ENCODE measurements at places on chromosomes 13 and 19. TPM values are rescaled to one million over a fixed set of nuclear protein-coding genes. Genes with fewer than 3 reads are reported as not detected.

GRCh38 chr13:93862259-93862658 is 617.2 kb downstream of the DCT start:
- no peak for DNase-seq

DNA sequence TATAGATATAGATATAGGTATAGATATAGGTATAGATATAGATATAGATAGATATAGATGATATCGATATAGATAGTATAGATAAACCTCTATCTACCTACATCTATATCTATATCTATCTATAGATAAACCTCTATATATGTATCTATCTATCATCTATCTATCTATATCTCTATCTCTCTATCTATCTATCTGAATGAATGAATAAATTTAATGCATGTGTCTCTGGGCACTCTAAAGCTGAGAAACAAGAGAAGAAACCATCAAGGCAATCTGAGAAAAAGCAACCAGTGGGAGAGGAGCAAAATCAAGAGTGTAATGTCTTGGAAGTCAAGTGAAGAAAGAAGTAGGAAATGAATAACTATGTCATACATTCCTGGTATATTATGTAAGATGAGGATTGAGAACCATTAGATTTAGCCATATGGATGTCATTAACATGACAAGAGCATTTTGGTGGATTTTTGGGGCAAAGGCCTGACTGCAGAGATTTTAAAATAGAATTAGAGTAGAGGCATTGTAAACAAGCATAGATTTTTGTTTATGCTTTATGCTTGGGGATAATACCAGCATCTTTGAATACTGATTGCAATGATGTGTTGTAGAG is 1262.7 kb upstream of the MIR17HG start:
- no peak for DNase-seq

DNA sequence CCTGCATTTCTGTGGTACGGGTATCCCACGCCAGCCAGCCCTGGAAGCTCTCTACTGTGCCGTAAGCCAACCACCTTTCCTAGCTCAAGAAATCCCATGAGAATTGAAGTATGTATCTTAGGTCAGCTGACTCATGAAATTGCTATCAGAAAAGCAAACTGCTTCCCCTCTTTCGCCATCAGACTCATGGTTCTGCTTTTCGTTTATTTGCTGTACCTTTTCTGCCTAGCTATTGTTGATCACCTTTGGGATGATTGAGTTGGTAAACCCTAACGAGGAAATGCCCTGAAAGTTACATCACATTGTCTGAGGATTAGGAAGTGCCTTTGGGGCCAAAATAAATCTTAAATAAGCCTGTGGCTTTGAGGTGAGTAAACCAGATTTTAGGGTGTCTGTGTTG is at the start of gene ADGRE3:
ADGRE3 (minus strand) TSS at position 81 of the 400 bp plus-strand sequence; CDS start at position 7, 74 bp downstream.
- DNase-seq, result peak; percentile 11

DNA sequence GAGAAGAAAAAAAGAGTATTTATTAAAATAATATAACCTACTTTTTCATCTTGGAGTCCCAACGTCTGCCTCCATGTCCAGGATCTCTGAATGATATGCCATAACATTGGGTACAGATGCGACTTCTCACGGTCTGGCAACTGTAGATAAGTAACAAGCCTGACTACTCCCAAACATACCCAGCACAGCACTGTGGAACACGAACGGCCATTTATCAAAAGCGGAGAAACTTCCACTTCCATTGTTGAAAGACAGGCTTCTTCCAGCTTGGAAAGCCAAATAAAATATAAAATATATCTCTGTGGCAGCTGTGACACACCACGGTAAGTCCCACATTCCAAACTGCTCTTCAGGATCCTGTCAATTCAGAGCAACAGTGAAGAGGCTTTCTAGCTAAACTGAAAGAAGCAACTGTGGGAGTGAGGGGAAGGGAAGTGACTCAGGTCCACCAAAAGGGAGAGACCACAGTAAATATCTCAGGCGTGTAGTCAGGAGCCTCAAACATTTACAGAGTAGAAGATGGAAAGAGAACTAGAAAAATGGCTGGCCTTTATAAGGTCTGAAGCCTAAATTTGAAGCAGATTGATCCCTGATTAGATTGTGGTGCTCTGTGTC is 331.7 kb downstream of the LIG4 start:
- DNase-seq, result peak; percentile 83

- no peak for DNase-seq
Observed at GRCh38 chr19:7677669-7678311, 900 bp downstream of the MCEMP1 start.

- DNase-seq, result no peak
Observed at GRCh38 chr13:73901324-73902068, 232.7 kb downstream of the KLF12 start.

GRCh38 chr19:49953416-49953815 is 7.6 kb downstream of the SIGLEC11 start:
- DNase-seq, result no peak

DNA sequence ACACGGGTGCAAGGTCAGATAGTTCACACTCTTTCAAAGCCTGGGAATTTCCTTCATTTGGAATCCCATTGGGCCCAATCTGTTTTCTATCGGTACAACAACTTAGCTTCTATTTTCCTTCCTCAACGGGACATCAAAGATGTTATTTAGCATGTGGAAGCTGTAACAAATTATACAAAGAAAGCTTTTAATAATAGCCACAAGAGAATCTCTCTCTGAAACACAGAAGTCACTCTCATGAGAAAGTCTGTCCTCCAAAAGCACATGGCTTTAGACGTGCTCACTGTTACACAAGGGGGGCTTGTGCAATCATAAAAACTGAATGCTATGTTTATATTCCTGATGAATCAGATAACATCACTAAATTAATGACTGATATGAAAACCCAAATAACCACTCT is 28.9 kb upstream of the CYSLTR2 start:
- DNase-seq, result no peak

DNA sequence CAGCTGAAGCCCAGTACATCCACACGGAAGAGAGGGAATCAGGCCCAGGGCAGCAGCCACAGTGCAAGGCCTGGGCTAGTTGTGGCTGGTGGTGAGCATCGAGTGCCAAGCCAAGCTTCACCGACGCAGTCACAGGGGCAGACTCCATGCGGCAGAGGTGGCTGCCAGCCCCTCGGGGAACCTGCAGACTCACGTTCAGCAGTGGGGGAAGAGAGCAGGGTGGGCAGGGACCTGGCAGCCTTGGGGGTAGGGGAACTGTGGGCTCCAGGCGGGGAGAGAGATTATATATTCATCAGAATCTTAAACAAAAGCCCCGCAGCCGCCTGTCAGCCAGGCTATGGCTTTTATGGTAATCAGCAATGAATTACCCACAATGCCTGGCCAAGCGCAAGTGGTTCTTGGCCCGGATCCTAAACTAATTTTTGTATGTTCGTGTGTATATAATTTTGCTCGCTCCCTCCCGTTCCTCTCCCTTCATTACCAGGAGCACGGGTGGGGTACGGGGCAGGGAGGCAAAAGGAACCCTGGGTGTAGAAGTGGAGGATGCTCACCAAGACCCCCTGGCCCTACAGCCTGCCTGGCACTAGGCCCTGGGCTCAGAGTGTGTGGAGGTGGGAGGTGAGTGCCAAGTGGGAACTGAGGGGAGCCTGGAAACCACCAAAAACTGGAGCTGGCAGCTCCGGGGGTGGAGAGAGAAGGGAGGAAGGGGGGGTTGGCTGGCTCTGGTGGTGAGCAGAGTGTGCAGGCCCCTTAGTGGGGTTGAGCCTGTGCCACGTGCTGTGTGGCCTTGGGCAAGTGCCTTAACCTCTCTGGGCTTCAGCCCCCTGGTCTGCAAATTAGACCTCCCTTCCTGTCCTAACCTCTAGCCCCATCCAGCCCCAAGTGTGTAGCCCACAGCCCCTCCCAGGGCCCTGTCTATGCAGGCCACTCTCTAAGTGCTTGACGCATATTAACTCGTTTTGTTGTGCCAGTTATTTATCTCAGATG is 31.9 kb downstream of the PTPRS start:
- peak; percentile 94 for DNase-seq

- DNase-seq, result no peak
Observed at GRCh38 chr19:38744298-38744681, at the start of gene CAPN12. TSS of gene CAPN12 (minus strand) at chr19:38744474. CDS start at chr19:38744165, 309 bp downstream.

DNA sequence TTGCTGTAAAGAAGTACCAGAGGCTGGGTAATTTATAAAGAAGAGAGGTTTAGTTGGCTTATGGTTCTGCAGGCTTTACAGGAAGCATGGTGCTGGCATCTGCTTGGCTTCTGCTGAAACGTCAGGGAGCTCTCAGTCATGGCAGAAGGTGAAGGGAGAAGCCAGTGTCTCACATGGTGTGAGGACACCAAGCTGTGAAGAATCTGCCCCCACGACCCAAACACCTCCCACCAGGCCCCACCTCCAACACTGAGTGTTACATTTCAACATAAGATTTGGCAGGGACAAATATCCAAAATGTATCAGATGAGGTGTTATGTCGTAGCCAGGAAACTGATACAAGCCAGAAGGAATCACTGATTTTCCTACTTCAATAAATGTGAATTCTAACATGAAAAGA is 136.5 kb downstream of the CYSLTR2 start:
- DNase-seq, result no peak

DNA sequence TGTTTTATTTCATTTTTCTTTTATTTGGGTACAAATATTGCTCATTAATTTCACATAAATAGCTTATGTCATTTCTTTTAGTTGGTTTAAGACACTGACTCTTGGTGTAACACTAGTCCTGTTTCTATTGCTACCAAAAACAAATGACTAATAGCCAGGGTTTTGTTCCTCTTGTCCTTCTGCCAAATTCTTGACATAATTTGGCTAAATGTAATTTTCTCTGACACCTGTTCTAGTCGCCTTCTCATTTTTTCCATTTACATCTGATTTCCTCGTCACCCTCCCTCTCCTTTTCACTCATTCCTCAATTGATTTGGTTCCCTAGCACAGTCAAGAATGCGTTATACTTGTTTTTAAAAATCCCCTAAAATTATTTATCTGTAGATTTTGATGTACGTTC is 1718.7 kb downstream of the EFNB2 start:
- no peak for DNase-seq

GRCh38 chr13:26221399-26221720 is 754 bp downstream of the RNF6 start:
- no peak for DNase-seq

DNA sequence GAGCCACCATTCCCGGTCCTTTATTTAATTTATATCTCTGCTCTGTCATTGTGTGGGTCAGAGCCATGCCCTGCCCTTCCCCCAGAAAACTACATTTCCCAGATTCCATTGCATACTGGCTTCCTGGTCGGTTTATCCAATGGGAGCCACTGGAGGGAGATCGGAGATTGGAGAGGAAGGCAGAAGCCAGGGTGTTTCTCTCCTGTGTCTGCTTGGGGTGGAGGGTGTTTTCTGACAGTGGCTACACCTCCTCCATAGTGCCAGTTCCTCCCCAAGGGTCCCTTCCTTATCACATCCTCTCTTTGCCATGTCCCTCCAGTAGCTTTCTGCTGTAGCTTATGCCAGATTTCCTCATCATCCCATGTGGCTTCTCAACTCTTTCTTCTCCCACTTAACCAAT is 19.0 kb downstream of the OLFM2 start:
- DNase-seq, result peak; percentile 76

DNA sequence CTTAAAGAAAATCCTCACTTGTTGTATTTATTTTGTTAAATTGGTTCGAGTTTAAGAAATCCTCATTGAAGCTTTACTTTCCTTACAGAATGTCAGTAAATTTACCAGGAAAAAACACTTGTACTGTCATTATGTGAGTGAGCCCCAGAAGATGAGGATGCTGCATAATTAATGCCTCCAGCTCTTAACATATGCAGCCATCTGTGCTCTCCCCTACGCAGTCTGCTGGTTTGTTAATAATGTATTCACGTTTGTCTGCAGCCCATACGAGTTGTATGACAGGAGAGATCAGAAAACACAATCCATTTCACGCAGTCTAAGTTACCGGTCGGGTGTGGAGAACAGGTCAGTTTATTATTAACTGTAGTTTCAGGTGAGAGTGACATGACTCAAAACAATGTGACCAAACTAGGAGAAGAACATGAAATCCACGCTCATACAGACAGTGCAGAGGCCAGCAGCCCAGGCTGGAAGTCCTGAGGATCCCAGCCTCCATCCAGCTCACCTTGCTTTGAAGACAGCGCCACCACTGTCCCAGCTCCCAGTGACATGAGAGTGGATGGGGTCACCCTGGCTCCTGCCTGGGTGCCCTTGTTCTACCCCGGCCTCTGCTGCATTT is 19.8 kb upstream of the ATP11A start:
- no peak for DNase-seq

- DNase-seq, result peak; percentile 20
Observed at GRCh38 chr13:31951215-31951678, 80.3 kb upstream of the FRY start.

GRCh38 chr19:21835810-21836444 is at the start of gene ZNF43:
TSS of gene ZNF43 (minus strand) at chr19:21836182. CDS start at chr19:21836038, 144 bp downstream.
- peak; percentile 95 for DNase-seq

- DNase-seq, result no peak
Observed at GRCh38 chr19:4868286-4868834, 893 bp upstream of the PLIN3 start.

DNA sequence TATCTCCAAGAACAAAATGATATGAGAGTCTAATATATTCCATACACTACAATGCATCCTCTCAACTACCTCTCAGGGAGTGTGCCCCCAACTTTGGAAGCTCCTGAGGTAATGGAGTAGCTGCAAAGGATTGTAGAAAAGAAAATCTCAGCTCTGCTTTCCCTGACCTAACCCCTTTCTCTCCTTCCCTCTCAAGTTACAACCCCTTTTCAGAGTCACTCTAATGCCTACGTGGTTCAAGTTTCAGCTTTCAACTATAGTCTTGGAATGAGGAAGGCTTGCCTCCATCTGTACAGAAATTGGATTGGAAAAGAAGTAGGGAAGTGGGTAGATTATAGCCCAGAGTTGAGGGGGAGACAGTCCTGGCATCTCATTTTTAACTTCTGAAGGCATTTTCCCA is 256.0 kb downstream of the PCDH9 start:
- no peak for DNase-seq

DNA sequence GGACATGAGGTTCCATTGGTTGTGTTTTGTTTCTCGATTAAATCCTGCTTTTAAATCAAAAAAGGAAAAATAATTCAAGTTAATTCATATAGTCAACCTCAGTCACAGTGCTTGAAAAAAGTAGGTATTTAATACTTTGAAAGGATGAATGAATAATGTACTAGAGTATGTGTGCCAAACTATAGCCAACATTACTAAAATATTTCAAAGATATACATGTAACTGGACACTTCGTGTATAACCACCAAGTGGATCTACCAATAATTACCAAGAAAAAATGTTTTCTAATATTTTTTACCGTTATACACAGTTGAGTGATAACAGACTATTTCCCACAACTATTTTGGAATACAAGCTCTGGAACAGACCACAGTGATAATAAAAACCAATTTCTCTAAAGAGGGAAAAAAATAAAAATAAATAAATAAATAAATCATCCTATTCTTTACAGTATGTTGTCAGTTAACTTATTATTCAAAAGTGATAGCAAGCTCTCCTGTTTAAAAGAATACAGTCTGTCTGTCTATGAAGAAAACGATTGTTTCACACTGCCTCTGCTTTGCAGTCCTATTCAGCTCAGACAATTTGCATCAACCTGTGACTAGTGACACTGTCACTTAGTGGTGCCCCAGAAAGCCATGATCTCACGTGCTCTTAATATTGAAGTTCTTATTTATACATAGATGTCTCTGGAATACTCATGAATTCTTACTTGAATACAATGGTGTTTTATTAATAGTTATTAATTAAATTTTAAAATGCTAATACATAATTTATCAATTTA is 58.2 kb downstream of the UBL3 start:
- DNase-seq, result no peak

- no peak for DNase-seq
Observed at GRCh38 chr13:73572824-73573223, 514.0 kb downstream of the KLF5 start.

Gene ERICH6B
- not detected for total RNA-seq

Gene OR7G1
- not detected for total RNA-seq

Gene KIR2DL1
- total RNA-seq, result not detected

Gene CGB3
- 5.3 TPM for total RNA-seq

Gene GZMM
- 5.5 TPM for total RNA-seq

Gene OR7A5
- total RNA-seq, result not detected

Gene FCAR
- total RNA-seq, result not detected
